ENCODE measurements at places on chromosomes 7 and 10. TPM values are rescaled to one million over a fixed set of nuclear protein-coding genes. Genes with fewer than 3 reads are reported as not detected.

DNA sequence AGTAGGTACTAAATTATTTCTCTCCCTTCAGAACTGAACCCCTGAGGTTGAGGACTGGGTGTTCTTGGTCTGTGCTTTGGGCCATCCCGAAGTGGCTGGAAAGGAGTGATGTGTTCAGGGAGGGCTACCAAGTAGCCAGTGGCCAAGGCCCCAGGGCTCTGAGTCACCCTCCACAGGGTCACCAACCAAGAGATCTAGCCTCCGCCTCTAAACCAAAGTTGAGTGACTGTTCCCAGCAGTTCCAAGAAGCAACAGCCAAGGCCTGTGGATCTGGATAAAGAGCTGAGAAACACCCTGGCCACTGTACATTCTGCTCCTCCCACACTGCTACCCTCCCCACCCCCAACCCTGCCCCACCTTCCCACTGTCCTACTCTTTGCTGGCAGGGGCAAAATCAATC is 35.5 kb upstream of the KCNMA1 start:
- DNase-seq, result no peak

GRCh38 chr10:88281592-88282347 is 301.3 kb downstream of the RNLS start:
- DNase-seq, result peak; percentile 5

DNA sequence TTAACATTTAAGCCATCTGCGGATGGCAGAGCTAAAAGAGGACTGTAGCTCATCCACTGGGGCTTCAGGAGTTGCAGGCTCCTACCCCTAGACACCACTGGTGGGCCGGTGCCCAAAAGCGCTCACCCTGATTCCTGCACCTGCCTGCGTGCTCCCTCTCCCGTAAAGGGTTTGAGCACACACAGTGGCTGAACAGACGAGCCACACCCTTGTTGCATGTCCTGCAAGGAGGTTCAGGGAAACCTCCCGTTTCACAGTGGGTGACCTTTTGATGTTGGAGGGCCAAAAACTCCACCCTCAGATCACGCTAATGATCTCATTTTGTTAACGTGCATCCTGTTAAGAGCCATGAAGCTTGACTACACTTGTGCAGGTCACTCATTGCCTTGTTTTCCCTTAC is 37.9 kb downstream of the SYPL1 start:
- no peak for DNase-seq

DNA sequence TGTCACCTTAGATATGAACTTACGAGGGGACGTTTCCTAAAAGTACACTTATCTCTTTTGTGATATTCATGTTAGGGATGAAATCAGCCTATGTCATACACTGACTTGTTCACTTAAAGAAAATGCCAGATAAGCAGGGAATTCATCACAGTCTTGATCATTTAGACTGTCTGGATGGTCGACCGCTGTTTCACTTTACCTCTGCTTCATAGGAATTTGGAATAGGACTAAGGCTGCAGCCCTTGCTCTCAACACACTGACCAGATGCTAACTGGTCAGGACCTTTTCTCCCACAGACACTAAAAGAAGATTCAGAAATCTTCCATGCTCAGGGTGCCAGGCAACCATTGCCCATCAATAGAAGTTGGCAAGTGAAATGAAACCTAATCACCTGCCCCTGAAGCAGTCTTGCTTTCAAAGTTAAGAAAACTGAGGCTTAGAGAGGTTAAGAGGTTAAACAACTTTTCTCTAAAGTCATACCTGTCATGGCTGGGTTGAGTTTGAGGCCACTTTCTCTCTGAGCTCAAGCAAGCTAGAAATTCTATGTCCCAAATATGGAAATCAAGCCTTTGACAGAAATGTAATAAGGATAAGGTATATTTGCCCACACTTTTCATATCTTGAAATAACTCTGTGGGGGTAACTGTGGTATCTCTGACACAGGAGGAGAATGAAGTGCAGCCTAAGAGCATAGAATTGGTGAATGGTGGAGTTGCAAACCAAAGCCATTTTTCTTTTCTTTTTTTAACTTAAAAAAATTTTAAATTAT is 77.1 kb downstream of the MAP3K8 start:
- no peak for DNase-seq

GRCh38 chr10:48391994-48392393 is 85.5 kb downstream of the MAPK8 start:
- no peak for DNase-seq

DNA sequence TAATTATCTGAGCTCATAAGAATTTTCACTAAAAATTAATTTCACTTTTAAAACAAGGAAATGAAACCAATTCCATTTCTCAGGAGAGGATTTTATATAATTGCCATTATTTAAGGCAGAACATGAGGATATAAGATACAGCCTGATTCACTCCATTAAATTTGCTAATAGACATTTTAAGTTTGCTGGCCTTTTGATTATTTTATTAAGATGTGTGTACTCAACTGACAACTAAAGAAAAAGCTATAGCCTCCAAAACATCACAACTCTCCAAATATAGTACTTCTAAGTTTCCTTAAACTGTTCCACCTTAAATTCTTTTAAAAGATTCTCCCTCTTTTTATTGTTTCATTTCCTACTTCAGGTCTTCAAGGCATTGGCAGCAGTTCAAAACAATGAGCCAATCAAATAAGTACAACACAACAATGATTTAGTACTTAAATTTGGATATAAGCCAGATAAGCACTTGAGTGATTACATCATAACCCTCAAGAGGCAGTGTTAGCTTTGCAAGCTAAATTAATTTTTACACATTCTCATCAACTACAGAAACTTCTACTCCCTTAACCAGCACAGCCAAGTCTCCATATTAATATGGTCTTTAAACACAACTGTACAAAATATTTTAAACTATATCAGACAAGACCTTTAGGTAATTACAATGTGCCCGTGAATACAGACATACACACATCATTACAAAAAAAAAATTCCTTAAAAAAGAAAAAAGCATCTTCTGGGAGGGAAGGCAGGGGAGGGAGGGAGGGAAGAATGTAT is 121.8 kb downstream of the KMT2C start:
- peak; percentile 75 for DNase-seq

- DNase-seq, result no peak
These were observed 335.4 kb downstream of the PTPRN2 start for GRCh38 chr7:158252081-158252836.

DNA sequence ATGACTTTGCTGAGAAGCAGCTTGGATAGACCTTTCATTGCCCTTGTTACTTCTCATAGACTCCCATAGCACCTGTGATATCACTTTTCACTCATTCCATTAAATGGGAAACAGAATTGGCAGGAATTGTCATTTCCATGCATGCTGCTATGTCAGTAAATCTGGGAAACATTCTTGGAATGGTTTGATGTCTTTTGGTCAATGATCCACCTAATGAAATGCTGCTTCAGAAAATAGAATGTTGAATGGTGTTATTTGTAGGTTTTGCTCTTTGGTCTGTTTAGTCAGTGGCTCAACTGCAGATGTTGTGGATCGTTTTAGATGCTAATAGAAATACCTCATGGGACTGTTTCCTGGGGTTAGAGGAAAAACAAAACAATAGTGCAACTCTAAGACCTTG is 127.8 kb downstream of the PLPP4 start:
- no peak for DNase-seq

GRCh38 chr7:14734839-14735321 is 167.7 kb downstream of the DGKB start:
- DNase-seq, result no peak

DNA sequence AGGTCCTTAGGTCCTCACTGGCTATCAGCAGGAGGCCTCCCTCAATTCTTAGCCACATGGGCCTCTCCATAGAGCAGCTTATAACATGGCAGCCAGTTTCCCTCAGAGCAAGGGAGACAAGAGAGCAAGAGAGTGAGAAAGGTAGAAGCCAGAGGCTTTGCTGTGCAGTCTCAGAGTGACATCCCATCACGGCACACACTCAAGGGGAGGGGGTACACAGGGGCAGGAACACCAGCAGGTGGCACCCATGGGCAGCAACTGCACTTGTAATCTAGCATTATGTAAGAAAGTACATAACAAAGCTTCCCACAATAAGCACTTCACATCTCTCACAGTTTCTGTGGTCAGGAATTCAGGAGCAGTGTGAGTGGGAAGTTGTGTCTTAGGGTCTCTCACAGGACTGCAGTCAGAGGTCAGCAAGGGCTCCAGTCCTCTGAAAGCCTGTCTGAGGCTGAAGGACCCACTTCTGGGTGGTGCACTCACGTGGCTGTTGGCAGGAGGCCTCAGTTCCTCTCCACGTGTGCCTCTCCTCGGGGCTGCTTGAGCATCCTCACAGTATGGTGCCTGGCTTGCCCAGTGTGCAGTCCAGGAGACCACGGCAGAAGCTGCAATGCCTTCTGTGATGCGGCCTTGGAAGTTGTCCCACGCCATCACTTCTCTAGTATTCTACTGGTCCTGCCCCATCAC is 159.4 kb downstream of the OAT start:
- DNase-seq, result no peak

DNA sequence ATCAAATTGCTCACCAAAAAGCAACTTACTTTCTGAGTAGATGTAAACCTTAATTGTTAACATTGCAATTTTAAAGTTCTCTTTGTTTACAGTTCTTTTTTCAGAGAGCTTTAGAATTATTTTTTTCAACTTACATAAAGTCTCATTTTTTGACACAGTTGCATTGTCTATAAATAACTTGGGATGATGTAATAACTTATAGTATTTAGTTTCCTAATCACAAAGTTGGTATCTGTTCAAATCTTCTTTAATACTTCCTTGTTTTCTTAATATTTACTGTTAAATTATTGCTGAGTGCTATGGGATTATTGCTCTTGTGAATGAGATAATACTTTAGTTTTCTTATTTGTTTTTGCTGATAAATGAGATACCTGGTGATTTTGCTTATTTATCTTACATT is 18.9 kb upstream of the SUV39H2 start:
- no peak for DNase-seq

DNA sequence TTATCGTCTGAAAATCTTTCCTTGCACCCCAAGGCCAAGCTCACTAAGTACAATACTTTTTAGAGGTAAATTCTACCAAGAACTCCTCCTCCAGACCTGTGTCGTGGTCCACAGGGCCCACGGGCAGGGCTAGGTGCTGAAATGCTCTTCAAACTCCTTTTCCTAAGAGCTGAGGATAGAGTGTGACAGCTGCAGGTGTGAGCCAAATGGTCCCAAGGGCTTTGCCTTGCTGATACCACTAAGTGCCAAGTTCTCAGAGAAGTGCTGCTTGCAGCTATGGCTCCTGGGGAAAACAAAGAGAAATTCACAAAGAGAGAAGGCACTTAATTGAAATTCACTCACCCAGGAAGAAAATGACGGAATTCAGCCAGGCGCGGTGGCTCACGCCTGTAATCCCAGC is 868.9 kb upstream of the AUTS2 start:
- no peak for DNase-seq

DNA sequence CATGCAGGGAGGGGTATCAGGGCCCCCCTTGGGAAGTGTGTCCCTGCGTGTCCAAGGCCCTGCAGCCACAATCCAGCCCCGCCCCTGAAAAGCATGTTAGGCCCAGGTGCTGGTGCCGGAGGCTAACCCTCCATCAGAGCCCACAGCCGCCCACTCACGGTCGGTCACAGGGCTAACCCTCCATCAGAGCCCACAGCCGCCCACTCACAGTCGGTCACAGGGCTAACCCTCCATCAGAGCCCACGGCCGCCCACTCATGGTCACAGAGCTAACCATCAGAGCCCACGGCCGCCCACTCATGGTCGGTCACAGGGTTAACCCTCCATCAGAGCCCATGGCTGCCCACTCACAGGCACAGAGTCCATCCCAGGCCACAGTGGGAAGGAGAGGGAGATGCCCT is 426.0 kb downstream of the DNAJB6 start:
- DNase-seq, result no peak

DNA sequence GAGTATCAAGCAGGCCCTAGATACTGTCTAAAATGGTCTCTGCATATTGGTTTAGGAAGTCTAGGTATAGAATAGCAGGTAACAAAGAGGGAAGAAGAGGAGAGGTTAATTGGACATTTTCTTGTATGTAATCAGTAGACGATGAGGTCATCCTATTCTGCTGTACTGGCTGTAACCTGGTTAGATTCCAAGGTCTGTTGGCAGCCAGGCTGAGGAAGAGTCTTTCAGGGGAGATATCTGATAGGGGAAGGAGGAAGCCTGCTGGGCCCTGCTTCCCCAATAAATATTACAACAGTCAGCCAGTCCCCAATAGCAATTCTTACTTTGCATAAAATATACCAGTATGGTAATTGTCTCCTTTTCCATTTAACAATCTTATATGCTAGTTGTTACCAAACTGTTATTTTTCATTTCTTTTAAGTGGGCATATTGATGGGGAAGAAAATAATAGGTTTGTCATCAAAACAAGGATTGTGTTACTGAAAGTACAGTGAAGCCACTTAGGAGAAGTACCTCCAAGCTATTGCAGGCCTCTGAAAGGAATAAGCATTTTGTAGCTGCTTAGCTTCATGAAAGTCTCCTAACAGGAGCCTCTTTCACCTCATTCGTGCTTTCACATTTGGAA is 186.4 kb downstream of the LRRC4 start:
- no peak for DNase-seq

GRCh38 chr7:3568516-3568915 is 267.5 kb downstream of the SDK1 start:
- no peak for DNase-seq

DNA sequence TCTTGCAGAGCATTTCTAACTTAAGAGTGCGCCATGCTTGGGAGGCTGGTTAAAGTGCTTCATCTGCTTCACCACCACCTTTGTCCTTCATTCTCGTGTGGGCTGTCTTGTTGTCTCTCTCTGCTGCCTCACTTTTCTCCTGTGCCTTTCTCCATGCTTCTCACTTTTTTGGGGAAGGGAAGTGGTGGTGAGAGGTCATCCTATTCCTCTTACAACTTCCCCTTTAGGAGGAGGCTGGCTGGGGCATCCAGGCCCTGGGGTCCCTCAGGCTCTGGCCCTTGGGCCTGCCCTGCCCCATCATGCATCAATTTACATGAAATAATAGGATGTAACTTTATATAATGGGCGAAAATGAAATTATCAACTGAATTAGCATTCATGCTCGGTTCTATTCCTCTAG is 39.9 kb upstream of the PIP4K2A start:
- no peak for DNase-seq

DNA sequence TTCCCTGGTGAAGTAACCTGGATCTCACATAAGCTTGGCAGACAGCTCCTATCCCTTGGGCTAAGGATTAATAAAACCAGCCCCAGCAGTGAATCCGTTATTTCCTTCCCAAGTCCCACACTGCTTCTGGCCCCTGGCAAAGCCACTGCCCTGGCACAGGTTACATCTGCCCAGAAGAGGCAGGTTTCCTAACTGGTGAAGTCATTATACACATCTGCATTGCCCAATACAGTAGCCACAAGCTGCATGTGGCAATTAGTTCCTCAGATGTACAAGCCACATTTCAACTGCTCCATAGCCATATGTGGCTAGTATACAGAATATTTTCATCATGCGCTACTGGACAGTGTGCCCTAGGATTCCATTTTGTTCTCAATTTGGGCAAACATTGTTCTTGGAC is 273.0 kb downstream of the GRM8 start:
- DNase-seq, result no peak

- DNase-seq, result peak; percentile 91
These were observed 172.0 kb upstream of the TNRC18 start for GRCh38 chr7:5595545-5596045.

TAS2R3 gene
- total RNA-seq, result 3.6 TPM

AGAP4 gene
- 11.7 TPM for total RNA-seq

CNPY1 gene
- total RNA-seq, result 0.10 TPM

ATRNL1 gene
- 24.4 TPM for total RNA-seq

VTI1A gene
- total RNA-seq, result 28.7 TPM

ZNF804B gene
- total RNA-seq, result not detected

KIAA1217 gene
- 19.8 TPM for total RNA-seq

CYP2C8 gene
- total RNA-seq, result 0.30 TPM

GNAT3 gene
- total RNA-seq, result not detected

PPP1R17 gene
- total RNA-seq, result not detected

SEMA3E gene
- total RNA-seq, result 7.5 TPM

CRYGN gene
- not detected for total RNA-seq

PAPOLB gene
- 0.30 TPM for total RNA-seq

GJD4 gene
- not detected for total RNA-seq
